Right atrium auricular region (tissue), 2 donors: ENCODE measurements at places on chromosomes 4 and X. TPM values are rescaled to one million over a fixed set of nuclear protein-coding genes. Genes with fewer than 3 reads are reported as not detected.

The CTAG1B gene
- total RNA-seq: not detected

The RENBP gene
- 10.6 TPM for total RNA-seq

The ASB12 gene
- not detected for total RNA-seq

The HTRA3 gene
- 124 TPM for total RNA-seq

- no peak for DNase-seq
These were observed 802.0 kb downstream of the RPA4 start for GRCh38 chrX:97685753-97686152.

DNA sequence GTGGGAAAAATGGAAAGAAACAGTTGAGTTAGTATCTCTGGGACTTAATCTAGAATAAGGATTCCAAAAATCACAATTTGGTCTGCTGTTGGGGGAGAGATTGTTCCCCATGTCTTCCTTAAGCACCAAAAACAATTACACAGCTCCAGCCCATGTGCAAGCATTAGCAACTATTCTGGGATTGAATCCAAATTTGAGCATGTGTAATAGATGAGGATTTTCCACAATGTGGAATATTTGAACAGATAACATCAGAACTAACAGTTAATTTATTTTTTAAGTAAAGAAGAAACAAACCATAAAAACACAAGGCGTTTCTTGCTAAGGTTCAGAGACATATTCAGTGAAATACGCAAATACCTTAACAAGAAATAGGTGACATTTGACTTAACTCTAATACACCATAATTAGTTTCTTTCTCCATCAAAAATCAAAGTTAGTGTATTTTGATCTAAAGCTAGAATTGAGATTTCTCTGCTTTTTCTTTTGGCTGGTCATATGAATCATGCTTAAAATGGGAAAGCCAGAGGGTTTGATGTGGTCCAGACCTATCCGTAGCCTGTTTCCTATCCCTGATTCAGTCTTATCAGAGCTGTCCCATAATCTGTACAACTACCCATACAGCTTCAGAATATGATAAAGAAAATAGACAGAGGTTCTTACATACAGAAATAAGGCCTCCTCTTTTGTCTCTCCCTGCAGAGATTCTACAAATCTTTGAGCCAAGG lies 413.4 kb downstream of the PACRGL start:
- no peak for DNase-seq

- no peak for DNase-seq
These were observed 56.8 kb downstream of the TSPAN7 start for GRCh38 chrX:38618180-38618579.

DNA sequence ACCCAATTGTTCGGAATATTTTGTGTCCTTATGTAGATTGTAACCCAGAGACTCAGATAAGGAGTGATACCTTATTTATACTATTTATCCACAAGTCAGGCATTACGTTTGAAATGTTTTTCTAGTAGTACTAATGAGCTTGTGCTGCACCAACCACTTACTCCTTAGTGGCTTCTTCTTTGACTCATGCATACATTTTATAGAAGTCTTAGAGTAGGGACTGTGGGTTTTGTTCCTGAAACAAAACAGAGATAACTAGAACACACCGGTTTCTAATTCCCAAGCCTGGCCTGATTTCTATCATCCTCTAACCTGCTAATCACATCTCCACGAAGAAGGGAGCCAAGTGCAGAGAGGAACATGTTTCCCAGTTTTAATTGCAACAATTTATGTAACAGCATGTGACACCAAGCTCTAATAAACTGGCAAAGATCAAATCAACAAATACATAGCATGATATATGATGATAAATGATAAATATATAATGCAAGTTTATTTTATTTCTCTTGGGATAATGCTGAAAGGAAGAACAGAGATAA lies 32.3 kb downstream of the MGARP start:
- no peak for DNase-seq

- no peak for DNase-seq
These were observed 27.6 kb downstream of the ZBTB49 start for GRCh38 chr4:4317496-4318232.

GRCh38 chr4:72319601-72320021 lies 249.4 kb downstream of the ADAMTS3 start:
- DNase-seq: no peak

DNA sequence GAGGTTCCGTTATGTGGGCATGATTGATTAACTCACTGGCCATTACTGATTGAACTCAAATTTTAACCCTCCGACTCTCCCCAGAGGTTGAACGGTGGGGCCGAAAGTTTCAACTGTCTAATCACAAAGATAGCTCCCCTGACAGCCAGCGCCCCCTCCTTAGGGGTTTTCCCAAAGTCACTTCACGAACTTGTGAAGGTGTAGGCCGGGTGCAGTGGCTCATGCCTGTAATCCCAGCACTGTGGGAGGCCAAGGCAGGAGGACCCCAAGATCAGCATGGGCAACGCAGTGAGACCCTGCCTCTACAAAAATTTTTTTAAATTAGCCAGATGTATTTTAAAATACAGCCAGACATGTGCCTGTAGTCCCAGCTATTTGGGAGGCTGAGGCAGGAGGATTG lies 39.8 kb upstream of the RBM47 start:
- no peak for DNase-seq

The EFHC2 gene
- total RNA-seq: 5.4 TPM

- no peak for DNase-seq
These were observed 196.7 kb downstream of the HS3ST1 start for GRCh38 chr4:11232015-11232414.
